Stimulated activated memory B cell treated with anti-CD40 and anti-IgM and Interleukin-4, amounts not matched to agents 10 μg/mL and 1 μg/mL and 100 μg/mL, for 72 hours (primary cell): ENCODE measurements at places on chromosomes 3 and 15.

GRCh38 chr15:61906961-61907752 lies 153.1 kb downstream of the VPS13C start:
- ATAC-seq, result no peak

GRCh38 chr3:123229145-123229544 lies 27.4 kb downstream of the SEC22A start:
- ATAC-seq, result no peak

DNA sequence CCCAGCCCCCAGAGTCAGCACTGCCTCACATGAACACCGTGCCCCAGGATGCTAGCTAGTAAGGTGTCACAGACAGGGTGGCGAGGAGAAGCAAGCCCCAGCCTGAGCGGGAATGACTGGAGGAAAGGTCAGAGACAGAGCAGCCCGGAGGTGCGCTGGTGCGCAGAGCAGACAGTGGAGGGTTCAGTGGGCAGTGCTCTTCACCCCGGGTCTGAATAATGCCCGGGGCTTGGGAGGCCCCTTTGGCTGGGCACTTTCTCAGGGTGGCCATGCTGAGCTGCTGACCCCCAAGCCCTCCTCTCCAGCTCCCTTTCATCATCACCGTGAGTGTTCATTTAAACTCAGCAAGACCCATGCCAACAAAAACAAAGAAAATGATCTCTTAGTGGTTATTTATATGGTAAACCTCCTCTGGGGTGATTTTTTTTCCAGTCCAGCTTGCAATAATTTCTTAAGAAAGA lies 110.8 kb downstream of the VGLL4 start:
- no peak for ATAC-seq

- ATAC-seq, result no peak
These were observed 20.9 kb downstream of the SSUH2 start for GRCh38 chr3:8623741-8624140.

DNA sequence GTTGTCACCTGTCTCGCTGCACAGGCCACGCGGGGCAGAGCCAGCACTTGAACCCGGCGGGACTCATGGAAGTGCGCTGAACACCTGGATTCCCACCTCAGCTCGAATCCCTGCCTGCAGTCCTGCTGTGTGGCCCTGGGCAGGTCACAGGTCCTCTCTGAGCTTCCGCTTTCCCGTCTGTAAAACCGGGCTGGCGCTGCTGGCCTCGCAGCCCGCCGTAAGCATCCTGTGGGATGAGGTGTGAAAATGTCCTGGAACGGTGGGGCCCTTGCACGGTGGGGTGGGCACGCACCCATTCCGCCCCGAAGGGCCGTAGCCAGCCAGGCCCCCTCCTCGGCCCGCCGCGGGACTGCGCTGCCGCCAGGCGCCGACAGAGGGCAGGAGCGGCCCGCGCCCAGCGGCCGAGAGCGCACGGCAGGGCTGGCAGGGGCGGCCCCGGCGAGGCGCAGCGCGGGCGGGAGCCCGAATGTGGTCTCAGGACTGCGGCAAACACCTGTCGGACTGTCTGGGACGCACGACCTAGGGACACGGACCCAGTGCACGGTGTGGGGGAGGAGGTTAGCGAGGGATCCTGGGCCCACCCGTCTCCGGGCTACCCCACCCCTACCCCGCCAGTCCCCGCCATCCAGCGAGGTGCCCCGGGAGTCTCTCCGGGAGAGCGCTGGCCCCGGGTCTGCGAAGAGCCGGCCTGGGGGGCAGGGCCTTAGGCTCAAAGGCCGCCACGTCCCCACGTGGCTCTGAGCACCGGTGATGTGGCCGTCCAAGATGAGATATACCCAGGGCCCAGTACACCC lies 40.4 kb downstream of the DNAJB8 start:
- ATAC-seq, result peak; percentile 77

GRCh38 chr15:90924375-90924774 lies 8.0 kb downstream of the HDDC3 start:
- peak; percentile 90 for ATAC-seq

- ATAC-seq, result peak; percentile 45
These were observed 25.2 kb downstream of the NIPA1 start for GRCh38 chr15:22811640-22812039.

DNA sequence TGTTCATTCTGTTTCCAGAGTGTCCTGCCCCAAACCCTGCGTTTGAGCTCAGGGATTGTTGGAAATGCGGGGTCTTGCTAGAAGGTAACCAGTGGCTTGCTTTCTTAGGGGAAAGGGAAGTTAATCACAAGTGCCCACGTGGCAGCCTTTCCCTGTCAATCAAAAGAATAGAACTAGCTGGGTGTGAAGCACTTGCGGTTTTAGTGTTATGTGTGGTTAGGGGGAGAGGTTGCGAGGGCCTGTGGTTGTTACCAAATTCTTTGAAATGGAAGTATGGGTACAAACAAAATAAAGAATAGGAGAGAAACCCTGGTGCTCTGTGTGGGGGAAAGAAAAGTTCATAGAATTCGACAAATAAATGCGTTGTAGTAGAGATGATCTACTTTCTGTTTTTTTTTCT lies 67.6 kb downstream of the FNDC3B start:
- ATAC-seq, result peak; percentile 77
